ENCODE measurements at places on chromosomes 2 and 18. TPM values are rescaled to one million over a fixed set of nuclear protein-coding genes. Genes with fewer than 3 reads are reported as not detected.

Gene POTEI
- polyA plus RNA-seq = not detected

GRCh38 chr2:178112202-178113152 is at the start of gene RBM45:
Gene RBM45 (plus strand): TSS chr2:178112437. CDS start chr2:178112547, 110 bp downstream.
- peak; percentile 95 for DNase-seq

- no peak for DNase-seq
Measured at GRCh38 chr18:50315100-50315871, 27.8 kb upstream of the CXXC1 start.

DNA sequence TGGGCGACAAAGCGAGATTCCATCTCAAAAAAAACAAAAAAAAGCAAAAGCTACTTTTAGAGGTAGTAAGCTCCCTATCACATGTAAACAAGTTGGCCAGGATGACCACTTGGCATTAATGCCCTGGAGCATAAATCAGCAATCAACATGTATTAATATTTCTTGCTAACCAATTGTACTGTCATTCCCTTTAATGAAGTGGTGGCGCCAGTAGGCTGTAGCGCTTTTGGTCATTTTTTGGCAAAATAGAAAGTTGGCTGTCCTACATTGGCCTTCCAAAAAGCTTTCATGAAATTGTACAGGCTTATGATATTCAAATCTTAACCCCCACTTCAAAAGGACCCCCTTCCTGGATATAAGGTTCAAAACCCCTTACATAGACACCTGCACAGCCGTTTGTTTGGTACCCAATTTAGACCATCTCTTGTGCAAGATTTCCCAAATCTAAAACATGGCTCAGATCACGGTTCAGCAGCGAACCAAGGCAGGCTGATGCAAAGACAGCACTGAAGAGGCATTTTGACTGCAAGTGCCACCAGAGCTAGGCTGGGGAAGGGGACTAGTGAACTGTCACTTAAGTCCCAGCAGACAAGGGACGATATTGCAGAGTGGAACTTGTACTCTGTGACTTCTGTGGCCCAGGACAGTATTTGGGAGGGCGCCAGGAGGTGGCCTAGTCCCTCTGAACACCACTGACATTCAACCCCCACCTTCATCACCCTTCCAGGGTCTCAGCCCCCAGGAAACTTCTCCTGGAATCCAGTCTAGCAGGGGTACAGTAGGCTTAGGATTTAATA is 31.9 kb downstream of the SMAD7 start:
- no peak for DNase-seq
